Heart left ventricle (tissue), 16 donors: ENCODE measurements at places on chromosomes 3 and 15.

- peak; percentile 57 for DNase-seq
- H3K4me3 ChIP-seq: no peak overlapping the region
- no peak overlapping the region for H3K27ac ChIP-seq
- H3K36me3 ChIP-seq: peaks cover 60% of the 10 kb centered on the region
- H3K27me3 ChIP-seq: no peaks in the 10 kb centered on the region
Observed at GRCh38 chr15:63056829-63057228, 14.3 kb downstream of the TPM1 start.

DNA sequence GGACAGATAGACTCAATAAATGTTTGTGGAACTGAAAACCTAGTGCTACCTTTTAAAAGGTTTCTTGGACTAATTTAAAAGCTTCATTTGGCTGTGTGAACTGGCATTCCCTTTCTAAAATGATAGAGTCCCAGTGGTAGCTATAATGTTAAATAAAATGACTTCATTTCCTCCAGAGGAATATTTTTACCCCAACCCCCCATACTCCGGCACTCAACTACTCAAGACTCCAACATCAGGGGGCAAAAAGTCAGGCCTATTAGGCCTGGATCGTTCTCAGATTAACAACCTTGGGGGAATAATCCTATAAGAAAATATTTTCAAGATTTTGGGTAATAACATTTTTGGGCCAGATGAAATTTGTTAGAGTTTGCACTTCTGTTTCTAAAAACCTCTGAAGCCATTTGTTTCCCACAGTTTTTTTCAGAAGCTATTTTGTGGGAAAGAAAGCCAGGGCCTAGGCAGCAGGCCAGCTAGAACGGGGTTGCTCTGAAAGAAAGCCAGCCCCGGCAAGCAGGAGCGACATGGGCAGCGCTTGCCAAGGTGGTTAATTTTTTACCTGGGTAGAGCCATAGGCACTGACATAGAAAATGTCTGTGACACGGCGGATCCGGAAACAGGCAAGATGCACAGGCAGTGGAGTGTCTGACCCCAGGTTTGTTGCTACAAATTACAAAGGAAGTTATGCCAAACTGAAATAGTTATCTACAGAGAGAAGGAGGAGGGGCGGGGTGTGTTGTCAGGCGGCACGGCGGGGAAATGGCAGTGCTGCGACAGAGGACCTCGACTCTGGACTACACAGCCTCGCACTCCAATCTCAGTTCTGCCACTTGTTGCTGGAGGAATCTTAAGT, 84.6 kb downstream of the MAGI1 start:
- peaks cover 28% of the 10 kb centered on the region for H3K4me1 ChIP-seq
- peak; percentile 43 for DNase-seq
- H3K27ac ChIP-seq: peak overlapping the region; percentile 72

GRCh38 chr3:149771652-149772271, 19.5 kb upstream of the COMMD2 start:
- no peak overlapping the region for H3K4me3 ChIP-seq
- no peaks in the 10 kb centered on the region for H3K36me3 ChIP-seq

GRCh38 chr3:97612632-97613031, 151.9 kb upstream of the ARL6 start:
- no peak overlapping the region for H3K27ac ChIP-seq
- peaks cover 3% of the 10 kb centered on the region for H3K27me3 ChIP-seq
- DNase-seq: no peak
- H3K36me3 ChIP-seq: no peaks in the 10 kb centered on the region
- no peak overlapping the region for H3K4me3 ChIP-seq
- H3K4me1 ChIP-seq: no peaks in the 10 kb centered on the region

- no peak overlapping the region for H3K4me3 ChIP-seq
- H3K36me3 ChIP-seq: no peaks in the 10 kb centered on the region
- H3K27ac ChIP-seq: no peak overlapping the region
- no peaks in the 10 kb centered on the region for H3K27me3 ChIP-seq
- no peak for DNase-seq
Observed at GRCh38 chr3:127661600-127661999, 11.2 kb upstream of the ABTB1 start.

DNA sequence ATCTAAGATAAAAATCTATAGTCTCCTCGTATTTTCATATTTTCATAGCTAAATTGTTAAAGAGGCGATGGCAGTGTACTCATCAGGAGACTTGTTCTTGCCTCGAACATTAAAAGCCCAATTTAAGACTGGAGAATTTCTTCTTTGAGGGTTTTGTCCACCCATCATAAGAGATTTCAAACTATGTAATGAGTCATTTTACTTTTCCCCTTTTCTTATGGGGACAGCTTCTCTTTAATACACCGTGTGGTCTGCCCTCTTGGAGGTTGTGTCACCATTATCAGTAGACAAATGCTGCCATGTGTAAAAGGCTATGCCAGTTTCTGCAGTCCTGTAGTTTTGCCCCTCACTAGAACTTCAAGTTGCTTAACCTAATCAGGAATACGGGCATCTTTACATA, 16.9 kb downstream of the TGFBR2 start:
- peak overlapping the region; percentile 15 for H3K27ac ChIP-seq
- H3K4me3 ChIP-seq: no peak overlapping the region
- peaks cover 30% of the 10 kb centered on the region for H3K36me3 ChIP-seq
- peaks cover 38% of the 10 kb centered on the region for H3K4me1 ChIP-seq
- no peaks in the 10 kb centered on the region for H3K27me3 ChIP-seq
- no peak for DNase-seq
